Umbilical cord (tissue), 2 donors: ENCODE measurements at places on chromosomes 2 and 18.

GRCh38 chr2:7639476-7639875 is 722.3 kb downstream of the RNF144A start:
- DNase-seq, result no peak

- peak; percentile 31 for DNase-seq
Measured at GRCh38 chr18:11857177-11857887, 6.1 kb downstream of the CHMP1B start.

DNA sequence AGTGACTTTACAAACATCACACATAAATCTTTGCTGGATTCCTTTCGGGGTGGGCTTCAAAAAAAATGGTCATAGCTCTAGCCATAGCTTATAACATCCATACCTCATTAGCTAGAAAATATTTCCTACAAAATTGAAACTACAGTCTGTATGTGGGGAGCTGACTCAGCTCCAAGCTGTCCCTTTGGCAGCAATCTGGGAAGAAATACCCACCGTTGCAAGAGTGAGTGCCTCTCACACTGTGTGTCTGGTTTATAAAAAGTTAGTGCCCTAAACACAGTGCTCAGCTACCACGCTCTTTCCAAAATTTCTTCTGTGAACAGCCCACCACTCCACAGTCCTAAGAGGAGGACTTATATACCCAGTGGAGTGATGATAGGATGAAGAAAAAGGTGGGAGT is 170.1 kb downstream of the RBM43 start:
- no peak for DNase-seq

DNA sequence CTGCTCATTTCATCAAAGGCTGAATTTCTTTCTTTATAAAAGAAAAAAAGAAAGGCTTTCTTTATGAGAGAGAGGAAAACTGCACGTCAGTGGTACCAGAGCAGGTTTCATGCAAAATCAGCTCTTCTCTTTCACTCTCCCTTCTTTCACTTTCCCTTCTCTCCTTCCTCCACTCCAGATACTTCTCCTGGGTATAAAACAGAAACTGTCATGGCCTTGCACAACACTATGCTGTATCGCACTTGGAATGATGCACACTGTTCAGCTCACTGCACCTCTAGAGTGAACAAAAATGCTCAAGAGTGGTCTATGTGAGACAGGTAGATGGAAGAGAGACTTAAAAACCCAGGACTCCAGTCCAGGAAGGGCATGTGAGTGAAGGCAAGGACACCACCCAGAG is 73.8 kb downstream of the KLF7 start:
- DNase-seq, result no peak

DNA sequence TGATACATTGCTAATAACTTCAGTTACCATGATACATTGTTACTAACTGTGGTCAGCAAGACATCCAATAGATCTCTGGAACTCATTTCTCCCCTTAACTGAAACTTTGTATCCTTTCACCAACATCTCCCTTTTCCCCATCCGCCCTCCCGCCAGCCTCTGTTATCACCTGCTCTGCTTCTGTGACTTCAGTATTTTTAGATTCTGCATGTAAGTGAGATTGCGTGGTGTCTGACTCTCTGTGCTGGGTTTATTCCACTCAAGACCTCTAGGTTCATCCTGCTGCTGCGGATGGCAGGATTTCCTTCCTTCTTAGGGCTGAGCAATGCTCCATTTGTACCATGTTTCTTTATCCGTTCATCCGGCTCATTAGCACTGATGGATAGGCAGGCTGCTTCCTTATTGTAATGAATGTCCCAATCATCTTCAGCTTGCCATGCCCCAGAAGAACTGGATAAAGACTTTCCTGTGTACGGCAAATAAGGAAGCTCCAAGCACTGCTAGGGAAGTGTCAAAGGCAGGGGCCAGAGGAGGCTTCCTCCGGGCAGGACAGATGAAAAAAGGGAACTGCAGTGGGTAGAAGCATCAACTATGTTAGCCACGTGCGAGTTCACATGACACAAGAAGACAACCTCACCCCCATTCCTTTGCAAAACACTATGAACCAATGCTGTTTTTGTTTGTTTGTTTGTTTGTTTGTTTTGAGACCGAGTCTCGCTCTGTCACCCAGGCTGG is 113.4 kb downstream of the EIPR1 start:
- peak; percentile 9 for DNase-seq

DNA sequence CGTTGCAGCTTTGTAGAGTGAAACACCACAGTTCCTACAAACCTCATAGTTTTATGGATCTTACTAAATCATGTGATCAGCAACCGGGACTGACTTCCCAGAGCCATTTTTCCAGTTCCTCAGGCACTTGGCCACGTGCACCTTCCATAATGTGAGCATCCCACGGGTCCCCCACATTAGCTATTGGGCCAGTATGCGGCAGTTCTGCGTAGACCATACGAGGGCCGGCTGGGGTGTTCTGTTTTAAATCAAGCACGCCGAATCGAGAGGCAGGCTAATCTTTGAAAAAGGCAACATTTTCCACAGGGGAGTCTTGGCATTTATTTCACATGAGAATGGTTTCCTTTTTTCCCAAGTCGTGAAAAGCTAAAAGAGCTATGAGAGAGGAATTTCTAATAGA is 135.6 kb upstream of the CCDC195 start:
- DNase-seq, result peak; percentile 61
